ENCODE measurements at places on chromosomes 5 and 9. TPM values are rescaled to one million over a fixed set of nuclear protein-coding genes. Genes with fewer than 3 reads are reported as not detected.

The APBA1 gene
- 5.3 TPM for total RNA-seq

The RFX3 gene
- total RNA-seq: 21.4 TPM

DNA sequence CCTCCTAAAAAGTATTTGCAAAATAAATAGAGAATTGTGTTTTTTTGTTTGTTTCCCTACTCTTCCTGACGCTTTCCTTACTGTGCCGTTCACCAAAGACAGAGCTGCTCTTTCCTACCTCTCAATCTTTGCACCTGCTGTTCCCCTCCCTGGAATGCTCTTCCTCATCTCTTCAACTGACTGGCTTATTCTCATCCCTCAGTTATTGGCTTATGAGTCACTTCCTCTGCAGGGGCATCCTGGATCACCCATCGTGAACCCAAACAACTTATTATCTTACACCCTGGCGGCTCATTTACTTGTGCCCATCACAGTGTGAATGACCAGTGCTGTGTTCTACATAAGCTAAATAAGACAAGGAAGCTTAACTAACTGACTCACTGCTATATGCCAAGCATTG is 36.1 kb upstream of the CCNG1 start:
- no peak for DNase-seq

DNA sequence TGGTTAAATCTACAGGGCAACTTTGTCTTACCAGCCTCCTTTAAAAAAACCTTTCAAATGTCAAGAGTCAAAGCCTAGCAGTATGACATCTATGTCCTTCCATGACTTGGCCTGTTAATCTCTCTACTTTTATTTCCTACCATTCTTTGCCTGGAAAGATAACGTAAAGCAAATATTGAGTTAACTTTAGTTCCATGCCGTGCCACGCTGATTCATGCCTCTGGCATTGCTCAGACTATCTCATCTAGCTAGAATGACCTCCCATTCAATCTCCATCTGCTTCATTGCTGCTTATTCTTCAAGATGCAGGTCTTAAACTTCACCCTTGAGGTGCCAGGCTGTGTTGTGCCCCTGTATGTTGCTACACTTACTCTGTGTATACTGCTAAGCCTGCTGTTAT is 729.8 kb downstream of the EFNA5 start:
- peak; percentile 73 for DNase-seq

- no peak for DNase-seq
These were observed 1.4 kb downstream of the GRIA1 start for GRCh38 chr5:153491856-153492255.

DNA sequence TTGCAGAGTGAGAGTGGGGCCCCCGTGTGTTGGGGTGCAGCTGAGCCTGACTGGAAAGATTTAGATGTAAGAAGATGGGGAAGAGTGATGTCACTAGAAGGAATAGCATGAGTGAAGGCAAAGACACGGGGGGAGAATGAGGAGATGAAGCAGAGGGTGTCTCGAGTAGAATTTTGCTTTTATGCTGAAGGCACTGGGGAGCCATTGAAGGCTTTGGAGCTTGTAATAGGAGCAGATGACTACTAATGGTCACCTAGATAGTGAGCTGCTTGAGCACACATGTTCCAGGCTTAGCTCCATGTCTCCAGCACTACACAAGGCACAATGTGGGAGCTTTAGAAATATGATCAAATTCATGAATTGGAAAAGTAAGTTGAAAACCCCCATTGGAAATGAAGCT is 32.1 kb downstream of the COL15A1 start:
- no peak for DNase-seq

The MSMP gene
- not detected for total RNA-seq

- DNase-seq: no peak
These were observed 4.1 kb upstream of the MYMK start for GRCh38 chr9:133528876-133529241.

GRCh38 chr5:132764671-132765238 is 12.3 kb downstream of the SEPTIN8 start:
- DNase-seq: no peak

DNA sequence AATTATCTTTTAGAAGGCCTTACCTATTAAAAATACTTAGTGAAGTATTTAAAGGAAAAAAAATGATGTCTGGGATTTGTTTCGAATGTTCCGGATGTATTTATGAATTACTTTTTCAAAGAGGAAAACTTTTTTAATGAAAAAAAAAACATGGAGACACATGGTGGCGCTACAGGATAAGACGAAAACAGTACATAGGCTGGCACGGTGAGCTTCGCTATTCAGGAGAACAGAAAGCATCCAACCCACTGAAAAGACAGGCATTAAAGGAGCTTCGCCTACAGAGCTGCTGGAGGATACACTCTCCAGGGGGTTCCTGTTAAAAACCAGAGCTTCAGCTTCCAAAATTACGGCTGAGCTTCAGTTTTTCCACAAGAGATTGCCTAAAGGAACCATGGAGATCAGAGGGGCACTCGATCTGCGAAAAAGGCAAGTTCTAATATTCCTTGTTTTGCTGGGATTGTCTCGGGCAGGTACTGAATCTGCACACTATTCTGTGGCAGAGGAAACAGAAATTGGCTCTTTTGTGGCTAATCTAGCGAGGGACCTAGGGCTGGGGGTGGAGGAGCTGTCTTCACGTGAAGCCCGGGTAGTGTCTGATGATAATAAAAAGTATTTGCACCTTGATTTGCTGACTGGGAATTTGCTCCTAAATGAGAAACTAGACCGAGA is at the start of gene PCDHB14:
Gene PCDHB14, plus strand, starts transcription at position 232 of the 672 bp plus-strand sequence. Its CDS starts 163 bp downstream, at position 395.
- DNase-seq: no peak

The GRHPR gene
- total RNA-seq: 73.4 TPM

DNA sequence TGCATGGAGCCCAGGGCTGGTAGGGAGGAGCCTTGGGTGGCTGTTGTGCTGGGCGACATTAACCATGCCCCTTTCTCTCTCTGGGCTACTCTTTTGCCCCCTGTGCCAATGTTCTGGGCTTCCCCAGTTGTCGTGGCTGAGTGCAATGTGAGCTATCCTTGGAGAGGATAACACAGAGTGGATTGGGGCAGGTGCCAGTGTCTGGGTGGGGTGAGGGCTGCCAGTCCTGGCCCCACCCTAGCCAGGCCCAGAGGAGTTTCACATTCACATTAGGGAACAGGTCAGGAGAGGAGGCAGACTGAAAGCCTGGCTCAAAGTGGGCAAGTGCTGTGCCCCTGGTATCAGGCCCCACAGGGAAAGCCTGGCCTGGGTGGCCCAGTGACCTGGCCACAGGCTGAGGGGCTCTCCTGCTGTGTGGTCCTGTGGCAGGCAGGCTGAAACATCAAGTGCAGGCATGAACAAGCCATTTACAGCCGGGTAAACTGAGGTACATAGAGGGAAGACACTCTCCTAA is 7.5 kb upstream of the NDST1 start:
- no peak for DNase-seq

The GRXCR2 gene
- total RNA-seq: not detected

DNA sequence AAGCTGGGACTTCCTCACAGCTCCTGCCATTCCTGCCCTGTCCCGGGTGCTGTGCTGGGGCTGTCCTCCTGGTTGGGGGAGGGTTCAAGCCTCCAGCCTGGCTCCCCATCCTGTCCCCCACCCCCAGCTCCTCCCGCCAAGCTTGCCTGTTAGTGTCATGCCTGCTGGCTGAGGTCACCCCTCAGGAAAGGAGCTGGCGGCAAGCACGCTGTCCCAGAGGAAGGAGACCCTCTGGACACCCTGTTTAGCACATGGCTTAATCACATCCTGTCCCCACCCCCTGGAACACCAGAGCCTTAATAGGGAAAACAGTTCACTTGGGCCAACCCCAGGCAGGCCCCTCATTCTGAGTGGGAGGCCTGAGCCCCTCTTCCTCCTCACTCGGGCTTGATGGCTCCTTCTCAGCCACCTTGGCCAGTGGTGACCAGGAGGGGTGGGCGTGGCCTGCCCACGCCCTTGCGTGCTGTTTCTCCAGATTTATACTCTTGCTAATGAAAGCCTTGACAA is 9.2 kb upstream of the PHYHD1 start:
- DNase-seq: peak; percentile 75

GRCh38 chr9:135680056-135680455 is 16.9 kb downstream of the LCN9 start:
- no peak for DNase-seq

The OTP gene
- not detected for total RNA-seq

DNA sequence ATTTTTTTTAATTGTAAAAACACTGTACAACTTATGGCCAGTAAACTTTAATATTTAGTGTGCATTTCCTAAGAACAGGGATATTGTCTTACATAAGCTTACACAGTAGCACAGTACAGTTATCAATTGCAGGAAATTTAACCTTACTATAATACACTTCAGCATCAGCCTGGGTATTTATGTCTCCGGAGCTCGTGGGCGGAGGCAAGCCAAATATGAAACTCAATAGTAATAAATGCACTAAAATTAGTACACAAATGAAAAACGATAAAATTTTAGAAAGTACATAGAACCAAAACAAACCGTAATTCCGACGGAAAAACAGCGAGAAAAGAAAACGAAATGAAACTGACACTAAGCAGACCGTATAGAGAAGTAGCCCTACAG is 91.2 kb downstream of the ANXA2R start:
- DNase-seq: no peak

DNA sequence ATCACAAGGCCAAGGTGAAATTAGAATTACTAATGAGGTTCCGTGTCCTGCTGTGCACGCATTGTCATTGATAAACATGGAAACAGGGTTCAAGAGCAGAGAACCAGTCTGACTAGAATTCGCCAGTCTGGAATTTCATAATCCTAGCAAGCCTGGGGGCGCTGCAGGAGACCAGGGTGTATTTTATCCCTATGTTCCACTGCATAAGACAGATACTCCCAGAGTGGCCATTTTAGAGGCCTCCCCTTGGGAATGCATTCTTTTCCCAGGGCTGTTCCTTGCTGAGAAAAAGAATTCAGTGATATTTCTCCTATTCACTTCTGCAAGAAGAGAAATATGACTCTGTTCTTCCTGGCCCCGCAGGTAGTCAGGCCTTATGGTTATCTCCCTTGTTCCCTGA is 1387.7 kb downstream of the MAT2B start:
- no peak for DNase-seq

The NUTM2F gene
- not detected for total RNA-seq

The DPM2 gene
- 98.2 TPM for total RNA-seq

DNA sequence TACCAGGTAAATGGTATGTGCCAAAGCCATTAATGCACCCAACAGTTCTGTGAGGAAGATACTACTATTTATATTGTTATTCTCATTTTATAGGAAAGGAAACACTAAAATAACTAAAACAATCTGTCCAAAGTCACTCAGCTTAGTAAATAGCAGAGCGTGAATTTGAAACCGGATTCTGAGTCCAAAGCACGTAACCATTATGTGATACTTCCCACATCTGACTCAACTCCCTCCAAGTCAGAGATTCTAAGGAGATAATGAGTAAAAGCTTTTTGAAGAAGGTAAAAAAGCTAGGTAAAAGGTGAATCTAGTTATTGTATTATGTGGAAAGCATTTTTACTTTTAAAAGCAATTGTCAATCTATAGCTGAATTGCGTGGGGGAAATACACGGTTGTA is 208.9 kb downstream of the PBX3 start:
- DNase-seq: no peak

The CDC23 gene
- 3.5 TPM for total RNA-seq

DNA sequence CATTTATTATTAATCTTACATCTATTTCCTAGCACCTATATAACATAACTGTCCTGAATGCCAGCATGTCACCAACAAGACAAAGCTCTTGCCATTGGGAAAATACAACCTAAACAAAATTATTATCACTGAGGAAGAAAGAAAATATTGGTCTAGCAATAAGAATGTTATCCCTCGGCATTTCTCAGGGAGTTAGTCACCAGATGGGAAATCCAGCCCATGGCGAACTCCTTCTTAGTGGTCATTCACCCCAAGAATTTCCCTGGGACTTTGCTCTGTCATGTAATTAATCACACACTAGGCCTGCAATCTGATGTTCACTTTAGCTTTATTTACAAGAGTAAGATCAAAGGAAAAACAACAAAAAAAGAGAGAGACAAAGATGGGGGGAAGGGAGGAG is 56.1 kb upstream of the TAS2R1 start:
- no peak for DNase-seq

DNA sequence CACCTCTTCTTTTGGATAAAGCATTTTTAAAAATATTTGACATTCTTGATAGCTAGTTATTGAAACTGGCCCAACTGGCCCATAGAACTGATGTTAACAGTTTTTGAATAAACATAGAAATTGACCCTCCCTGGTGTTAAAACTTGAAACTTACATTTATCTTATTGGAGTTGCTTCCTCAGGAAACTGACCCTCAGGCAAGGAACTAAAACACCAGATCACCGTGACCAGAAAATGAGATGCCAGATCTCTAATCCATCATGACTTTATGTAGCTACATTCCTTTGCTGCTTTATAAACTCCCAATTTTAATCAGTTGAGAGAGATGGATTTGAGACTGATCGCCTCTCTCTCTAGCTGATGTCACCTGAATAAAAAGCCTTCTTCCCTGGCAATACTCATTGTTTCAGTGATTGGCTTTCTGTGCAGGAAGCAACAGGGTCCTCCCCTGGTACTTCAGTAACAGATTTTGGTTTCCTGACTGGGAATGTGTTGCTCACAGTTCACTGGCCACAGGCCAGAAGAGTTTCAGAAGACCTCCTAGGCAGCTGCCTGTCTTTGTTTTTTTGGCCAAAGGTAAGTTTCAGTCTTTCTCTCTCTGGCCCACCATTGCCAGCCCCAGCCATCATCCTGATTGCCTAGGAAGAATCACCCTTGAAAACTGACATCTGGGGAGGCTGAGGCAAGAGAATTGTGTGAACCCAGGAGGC is 212.4 kb downstream of the DTWD2 start:
- no peak for DNase-seq

The LCN9 gene
- not detected for total RNA-seq

The ECSCR gene
- 15.2 TPM for total RNA-seq

GRCh38 chr5:171867786-171868185 is 82.2 kb downstream of the SMIM23 start:
- no peak for DNase-seq

The COL5A1 gene
- total RNA-seq: 48.2 TPM

GRCh38 chr9:3875361-3876132 is 349.7 kb upstream of the RFX3 start:
- no peak for DNase-seq

DNA sequence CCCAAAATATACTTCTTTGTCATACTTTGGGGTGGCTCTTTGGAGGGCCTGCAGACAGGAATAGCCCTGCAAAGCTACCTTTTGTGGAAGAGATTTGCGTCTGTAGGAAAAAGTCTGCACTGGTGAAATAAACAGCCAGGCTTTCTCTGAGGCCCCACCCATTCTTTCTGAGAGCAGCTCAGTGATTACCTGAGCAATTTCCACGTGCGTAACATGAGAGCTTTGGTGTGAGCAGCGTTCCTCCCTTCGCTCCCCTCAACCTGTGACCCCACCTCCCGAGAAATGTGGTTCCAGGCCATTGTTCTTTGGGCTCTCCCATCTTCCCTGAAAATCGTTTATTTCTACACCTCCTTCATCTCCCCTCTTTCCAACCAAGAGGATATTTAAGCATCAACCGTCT is 23.8 kb upstream of the FBP1 start:
- peak; percentile 57 for DNase-seq

GRCh38 chr9:124490004-124490403 is 17.2 kb downstream of the NR5A1 start:
- DNase-seq: no peak
